ENCODE measurements at places on chromosomes 13 and 19.

DNA sequence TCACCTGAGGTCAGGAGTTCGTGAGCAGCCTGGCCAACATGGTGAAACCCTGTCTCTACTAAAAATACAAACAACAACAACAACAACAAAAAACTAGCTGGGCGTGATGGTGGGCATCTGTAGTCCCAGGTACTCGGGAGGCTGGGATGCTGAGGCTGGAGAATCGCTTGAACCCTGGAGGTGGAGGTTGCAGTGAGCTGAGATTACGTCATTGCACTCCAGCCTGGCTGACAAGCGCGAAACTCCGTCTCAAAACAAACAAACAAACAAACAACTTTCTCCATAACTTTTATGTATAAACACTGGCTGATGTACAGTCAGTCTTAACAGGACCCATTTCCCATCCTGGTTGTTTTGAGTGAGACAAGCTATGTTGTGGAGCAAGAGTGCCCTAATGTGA is 5.8 kb upstream of the CYP4F8 start:
- DNase-seq: no peak

- no peak for DNase-seq
These were observed 42.5 kb downstream of the GNG7 start for GRCh38 chr19:2659856-2660432.

DNA sequence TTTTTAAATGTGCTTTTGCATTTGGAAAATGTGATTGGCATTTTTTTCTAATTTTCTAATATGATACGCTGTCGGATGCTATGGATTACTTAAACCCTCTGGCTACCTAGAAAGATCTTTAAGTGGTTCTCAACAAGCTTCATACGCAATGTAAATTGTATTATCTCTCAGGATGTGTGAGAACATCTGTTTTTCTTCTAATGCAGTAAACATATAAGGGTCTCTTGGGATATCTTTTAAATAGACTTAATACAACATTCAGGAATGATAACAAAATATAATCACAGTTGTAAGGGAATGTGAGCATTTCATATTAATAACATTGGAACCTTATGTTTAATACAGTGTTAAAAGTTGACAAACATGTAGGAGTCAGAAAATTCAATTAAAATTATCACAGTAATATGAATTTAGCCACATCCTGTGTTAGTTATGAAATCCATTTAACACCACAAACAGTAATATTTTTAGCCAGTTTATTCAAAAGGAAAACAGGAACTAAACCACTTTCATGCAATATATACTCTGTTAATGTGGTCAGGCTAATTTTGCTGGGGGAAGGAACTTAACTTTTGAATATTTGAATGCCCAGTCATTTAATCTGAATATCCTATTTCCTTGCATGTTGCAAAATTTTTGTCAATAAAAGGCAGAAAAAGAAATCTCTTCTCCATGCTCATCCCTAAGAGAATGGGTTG is 15.0 kb upstream of the ALOX5AP start:
- DNase-seq: no peak

DNA sequence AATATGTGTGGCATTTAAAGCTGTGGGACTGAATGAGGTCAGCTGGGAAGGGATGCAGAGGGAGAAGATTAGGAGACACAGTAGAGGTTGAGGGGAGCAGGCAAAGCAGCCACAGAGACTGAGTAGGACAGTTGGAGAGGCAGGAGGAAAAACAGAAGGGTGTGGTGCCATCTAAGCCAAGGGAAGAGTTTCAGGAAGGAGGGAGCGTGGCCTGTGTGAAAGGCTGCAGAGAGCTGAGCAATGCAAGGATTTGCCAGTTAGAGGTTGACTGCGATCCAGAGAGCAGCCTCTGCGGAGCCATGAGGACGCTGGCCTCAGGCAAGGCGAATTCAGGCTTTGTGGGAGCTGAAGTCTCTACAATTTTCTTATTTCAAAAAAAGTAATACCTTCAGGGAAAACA is 28.9 kb downstream of the SOX21 start:
- DNase-seq: no peak

DNA sequence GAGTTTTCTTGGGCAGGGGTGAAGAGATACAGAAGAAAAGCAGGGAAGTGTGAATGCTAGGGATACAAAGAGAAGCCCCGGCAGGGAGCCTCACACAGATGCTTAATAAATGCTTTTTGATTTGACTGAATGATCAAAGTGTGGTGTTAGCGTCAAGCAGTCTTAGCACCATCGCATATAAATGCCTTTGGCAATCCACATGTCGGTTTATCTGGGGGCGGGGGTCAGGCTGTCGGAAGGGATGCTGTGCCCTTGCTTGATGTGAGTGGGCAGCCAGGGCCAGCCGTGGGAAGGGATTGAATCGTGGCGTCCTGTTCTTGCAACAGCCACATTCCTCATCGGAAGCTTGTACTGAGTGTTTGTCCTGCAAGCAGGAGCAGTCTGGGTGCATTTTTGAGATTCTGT is 173.1 kb downstream of the LACC1 start:
- DNase-seq: no peak

DNA sequence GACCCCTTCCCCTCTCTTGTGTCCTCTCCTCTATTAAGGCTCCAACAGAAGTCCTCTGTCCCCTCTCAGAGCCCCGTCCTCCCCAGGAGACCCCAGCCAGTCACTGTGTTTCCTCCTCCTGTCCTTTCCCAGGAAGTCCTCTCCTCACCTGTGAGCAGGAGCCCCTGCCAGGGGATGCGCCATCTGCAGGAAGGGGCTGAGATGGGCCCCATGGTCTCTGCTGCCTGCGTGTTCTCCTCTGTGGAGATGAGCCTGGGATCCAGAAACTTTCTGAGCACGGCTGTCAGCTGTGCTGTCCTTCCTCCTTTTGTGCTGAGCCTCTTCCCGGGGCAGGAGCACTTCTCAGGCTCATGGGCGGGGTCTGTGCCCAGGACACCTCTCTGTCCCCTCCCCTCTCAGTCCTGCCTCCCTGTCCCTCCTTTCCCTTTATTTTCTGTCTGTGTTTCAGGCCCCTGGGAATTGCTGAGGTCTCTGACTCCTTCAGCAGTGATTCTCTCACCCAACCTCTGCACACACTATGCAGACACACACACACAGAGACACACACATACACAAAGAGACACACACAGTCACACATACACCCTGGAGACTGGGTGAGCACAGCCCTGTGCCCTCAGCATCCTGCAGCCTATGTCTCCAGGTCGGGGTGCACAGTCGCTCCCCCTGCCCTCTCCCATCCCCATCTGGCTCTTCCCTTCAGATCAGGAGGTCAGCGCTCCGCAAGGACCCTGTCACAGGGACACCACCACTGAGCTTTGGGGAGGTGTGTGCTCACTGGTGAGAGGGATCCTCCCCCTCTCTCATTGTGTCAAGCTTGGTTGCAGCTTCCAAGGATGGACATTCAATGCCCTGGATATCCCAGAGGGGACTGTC is at the start of gene CEACAM8:
Gene CEACAM8 (minus strand): TSS at position 308 of the 873 bp plus-strand sequence. CDS start 96 bp downstream, at position 212.
- no peak for DNase-seq

- no peak for DNase-seq
These were observed 2.7 kb downstream of the SPACA6 start for GRCh38 chr19:51695702-51696315.

- DNase-seq: no peak
These were observed at the start of gene TNFSF13B for GRCh38 chr13:108269601-108270328. Gene TNFSF13B, plus strand, starts transcription at chr13:108269718. Its CDS starts 178 bp downstream, at chr13:108269896.

DNA sequence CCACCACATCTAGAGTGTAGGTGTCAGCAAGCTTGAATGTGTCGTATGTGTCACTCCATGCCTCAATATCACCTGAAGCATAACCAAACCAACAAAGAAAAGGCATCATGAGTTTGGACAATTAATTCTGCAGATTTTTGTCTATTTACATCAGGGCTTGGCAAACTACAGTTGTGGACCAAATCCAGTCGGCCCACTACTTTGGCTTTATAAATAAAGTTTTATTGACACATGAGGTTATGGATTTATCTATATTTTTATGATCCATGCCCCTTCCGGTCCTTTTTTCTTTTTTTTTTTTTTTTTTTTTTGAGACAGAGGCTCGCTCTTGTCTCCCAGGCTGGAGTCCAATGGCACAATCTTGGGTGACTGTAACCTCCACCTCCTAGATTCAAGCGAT is 9.2 kb upstream of the CABP5 start:
- no peak for DNase-seq

DNA sequence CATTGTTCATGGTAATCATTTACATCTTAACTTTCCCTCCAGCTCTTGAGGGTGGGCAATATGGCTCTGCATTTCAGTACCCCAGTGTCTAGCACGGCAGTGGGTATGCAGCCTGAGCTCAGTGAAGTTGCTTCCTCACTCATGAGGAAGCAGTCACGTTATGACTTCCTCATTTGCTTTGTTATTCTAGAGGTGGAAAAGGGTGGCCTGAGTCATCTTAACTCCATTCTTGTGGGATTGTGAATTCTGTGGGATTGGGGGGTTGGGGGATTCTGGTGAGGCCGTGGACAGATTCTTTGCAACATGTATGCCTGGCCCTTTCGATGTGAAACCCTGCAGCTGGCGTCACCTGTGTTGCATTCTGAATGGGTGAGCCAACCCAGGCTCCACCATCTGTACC is 406.7 kb upstream of the ZNF507 start:
- DNase-seq: no peak

DNA sequence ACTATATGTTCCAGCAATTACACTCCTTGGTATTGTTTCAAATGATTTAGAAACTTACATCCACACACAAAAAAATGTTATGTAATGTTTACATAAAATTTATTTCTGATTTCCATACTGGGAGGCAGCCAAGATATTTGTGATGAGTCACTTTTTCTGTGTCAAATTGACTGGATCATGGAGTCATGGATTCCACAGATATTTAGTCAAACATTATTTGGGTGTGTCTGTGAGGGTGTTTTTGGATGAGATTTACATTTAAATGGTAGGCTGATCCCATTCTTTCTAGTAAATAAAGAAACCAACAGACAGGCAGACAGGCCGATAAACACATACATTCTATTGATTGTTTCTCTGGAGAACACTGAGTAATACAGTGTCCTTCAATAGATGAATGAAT is 562.8 kb downstream of the SLITRK6 start:
- no peak for DNase-seq

DNA sequence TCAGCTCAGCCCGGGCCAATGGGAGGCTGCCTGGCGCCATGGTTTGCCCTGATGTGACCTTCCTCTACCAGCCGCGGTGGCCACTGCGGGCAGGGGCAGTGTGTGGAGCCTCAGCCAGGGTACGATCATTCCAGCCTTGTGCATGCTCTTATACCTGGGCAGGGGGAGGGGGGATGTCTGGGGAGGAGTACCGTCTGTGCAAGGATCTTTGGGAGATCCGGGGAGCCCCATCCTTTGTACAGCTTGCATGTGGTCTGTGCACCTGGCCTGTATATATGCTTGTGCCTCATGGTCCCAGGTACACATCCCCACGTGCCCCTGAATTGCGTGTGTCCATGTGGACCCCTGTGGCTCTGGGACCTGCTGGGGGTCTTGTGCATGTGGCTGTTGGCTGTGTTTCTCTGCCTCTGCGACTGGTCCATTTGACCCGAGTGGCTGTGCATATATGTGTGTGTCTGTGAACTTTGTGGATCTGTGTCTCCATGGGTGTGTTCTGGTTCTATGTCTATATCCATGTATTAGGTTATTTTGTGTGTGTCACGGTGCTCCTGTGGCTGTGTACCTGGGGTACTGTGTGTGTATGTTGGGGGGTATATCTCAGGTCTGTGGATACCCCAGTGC is 12.8 kb upstream of the NANOS3 start:
- DNase-seq: no peak

GRCh38 chr19:47006496-47006895 is 13.1 kb upstream of the NPAS1 start:
- DNase-seq: no peak

- no peak for DNase-seq
These were observed 625.2 kb upstream of the PCDH20 start for GRCh38 chr13:62040806-62041205.

- no peak for DNase-seq
These were observed 264.9 kb downstream of the UQCRFS1 start for GRCh38 chr19:28948026-28948425.

- no peak for DNase-seq
These were observed 118.5 kb downstream of the SOX1 start for GRCh38 chr13:112185466-112185865.

DNA sequence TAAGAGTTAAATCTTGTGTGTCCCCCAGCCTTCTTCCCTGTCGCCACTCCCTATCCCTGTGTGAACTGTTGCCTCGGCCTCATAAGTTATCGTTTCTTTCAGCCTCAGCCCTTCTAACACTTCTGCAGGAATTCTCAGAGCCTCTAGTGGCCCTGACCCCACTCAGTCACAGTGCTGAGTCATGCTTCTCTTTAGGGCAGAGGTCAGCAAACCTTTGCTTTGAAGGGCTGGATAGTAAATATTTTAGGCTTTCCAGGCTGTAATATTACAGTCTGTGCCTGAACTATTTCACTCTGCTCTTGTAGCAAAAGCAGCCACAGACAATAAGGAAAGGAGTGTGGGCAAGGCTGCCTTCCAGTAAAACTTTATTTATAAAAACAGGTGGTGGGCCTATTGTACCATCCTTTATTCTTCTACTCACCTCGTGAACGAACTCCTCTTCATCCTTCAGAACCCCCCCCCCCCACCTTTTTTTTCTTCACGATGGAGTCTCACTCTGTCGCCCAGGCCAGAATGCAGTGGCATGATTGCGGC is 22.1 kb downstream of the MYO9B start:
- DNase-seq: no peak

DNA sequence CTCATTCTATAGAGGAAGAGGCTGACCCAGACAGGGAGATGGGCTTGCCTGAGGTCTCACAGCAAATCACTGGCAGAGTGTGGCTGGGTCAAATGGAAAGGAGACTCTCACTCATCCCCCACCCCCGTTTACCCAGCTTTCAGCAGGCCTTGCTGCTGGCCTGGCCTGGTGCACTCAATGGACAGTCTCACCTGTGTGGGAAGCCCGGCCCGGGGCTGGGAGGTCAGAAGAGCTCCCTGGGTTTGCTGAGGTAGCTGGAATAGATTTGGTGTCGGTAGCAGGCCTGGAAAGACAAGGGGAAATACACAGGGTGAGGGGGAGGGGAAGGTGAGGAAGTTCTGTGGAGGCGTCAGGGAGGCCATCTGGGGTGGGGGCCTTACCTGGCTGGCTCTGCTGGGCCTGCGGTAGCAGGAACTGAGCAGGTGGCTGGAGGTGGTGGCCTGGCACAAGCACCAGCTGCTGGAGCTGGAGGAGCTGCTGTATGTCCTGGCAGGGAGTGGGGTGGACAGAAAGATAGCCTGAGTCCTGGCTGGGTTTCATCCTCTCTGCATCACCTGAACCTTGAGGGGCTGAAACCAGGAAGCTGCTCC is 23.5 kb downstream of the ZNF574 start:
- DNase-seq: no peak

GRCh38 chr19:35545855-35546381 is 492 bp downstream of the TMEM147 start:
- DNase-seq: no peak
